ENCODE measurements at places on chromosomes 7 and 10.

DNA sequence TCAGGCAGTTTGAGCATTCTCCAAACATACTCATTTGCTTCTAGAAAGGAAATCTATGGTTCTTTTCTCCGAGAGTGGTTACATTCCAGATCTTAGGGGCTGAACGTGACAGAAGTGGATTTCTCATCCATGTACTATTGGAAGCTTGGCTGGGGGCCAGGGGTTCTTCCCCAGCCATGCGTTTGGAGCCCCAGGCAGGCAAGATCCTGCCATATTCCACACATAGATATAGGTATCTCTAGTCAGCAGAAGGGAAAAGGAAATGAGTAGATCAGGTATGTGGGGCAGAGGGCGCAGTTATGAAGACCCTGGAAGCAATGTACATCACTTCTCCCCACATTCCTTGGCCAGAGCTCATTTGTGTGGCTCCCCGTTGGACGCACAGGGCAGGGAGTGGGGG lies 299.8 kb downstream of the CCDC3 start:
- no peak for DNase-seq

- DNase-seq, result no peak
Measured at GRCh38 chr10:89428877-89429276, 14.5 kb downstream of the IFIT5 start.

DNA sequence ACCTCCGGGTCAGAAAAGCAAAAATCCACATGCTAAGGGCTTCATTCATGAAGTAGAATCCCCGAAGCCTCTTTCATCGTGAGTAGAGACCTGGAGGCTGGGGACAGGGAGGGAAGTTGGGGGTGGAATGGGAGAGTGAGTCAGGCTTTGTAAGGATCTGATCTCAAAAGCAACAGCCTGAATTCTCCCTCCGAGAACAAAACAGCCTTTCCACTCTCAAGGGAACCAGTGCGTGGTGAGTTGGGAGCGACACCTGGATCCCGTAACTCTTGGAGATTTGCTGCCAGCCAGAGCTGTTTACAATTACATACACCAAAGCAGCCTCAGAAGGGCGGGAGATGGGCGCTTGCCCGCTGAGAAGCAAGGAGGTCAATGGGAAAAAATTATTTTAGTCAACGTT lies 10.8 kb downstream of the AFAP1L2 start:
- no peak for DNase-seq

- DNase-seq, result no peak
Measured at GRCh38 chr7:152924238-152924637, 164.7 kb downstream of the ACTR3B start.

DNA sequence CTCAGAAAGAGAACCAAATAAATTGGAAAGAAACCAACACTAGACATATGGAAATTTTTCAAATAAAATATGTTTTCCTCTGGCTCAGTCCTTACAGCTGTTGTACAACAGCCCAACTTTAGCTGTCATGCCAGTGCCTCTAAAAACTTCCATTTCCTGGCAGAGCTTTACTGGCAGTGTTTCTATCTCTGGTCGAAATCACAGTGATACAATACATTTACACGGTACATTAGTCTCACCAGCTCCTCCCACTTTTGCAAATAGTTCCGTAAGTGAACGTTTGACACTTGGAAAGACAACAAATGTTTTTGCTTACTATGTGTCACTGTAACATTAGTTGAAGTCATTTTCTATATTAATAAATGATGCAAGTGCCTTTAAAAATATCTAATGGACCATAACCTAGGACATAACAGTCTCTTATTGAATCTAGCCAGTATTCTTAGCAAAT lies 29.8 kb downstream of the BCAP29 start:
- DNase-seq, result peak; percentile 28

DNA sequence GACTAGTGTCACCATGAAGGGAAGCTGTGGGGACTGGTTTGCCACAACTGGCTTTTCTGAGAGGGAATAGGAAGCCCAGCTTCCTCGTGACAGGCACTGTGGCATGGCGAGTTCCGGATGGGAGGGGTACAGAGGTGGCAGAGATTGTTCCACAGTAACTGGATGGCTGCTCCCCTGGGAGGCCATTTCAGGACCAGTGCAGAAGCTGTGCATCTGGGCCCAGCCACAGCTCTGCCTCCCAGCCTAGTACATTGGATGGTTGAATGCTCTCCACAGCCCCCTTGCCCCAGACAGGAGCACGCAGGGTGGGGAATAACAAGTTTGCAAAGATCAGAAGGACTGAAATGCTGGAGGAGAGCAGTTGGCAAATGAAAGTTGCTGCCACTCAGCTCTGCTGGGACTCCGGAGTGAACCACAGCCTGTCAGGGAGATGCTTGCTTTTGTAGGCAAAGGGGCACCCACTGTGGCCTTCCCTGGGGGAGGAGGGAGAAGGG lies 51.8 kb downstream of the GSDME start:
- no peak for DNase-seq

- DNase-seq, result no peak
Measured at GRCh38 chr7:63521-64021, 128.8 kb upstream of the FAM20C start.

All from femur (tissue), 1 donor.